ENCODE measurements at places on chromosomes 16 and 17.

DNA sequence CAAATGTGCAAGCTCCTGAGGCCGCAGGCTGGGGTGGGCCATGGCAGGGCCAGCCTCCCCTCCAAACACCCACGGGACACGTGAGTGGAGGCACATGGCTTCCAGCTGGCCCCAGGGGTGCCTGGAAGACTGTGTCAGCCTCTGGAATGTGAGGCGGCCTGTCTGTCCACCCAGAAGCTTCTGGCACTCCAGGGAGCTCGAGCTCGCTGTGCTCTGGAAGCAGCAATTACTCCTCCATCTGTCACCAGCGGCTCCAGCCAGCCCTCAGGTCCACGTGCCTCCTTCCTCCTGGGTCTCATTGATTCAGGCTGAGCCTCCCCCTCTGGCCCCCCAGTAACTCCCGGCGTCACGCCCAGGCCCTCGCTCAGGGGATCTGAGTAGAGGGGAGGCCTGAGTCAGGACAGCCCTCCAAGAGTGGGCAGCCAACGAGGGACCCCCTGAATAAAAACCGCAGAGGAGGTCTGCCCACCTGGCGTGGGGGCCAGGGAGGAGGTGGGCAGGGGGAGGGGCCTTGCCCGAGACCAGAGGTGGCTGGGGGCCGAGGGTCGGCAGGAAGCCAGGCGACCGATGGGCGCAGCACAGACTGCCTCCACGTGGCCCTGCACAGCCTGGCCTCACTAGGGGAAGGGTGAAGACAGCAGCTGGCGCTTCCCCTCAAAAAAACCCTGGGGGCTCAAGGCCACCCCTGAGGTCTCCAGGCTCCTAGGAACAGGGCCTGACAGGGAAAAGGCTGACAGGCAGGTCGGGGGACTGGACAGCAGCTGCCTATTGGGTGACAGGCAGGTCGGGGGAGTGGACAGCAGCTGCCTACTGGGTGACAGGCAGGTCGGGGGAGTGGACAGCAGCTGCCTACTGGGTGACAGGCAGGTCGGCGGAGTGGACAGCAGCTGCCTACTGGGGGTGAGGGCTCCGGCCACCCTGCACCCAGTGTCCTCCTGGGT, 11.9 kb downstream of the PIEZO1 start:
- DNase-seq, result no peak

GRCh38 chr17:65584604-65585521, 23.4 kb upstream of the AXIN2 start:
- DNase-seq, result no peak

DNA sequence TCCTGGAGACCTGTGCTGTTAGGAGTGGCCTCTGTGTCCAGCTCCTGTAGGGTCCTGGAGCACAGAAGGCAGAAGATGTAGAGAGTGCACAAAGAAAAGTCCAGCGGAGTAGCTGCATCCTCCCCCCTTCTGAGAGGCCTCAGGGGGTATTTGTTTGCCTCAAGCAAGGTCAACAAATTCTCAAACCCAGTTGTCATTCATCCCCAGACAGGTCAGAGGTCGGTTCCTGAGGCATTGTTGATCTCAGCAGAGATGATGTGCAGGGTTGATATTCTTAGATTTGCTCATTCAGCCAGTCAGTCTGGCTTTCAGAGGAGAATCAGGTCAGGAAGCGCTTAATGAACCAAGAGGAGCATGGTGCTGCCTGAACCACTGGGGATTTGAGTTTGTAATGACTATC, 8.3 kb upstream of the RBFOX1 start:
- no peak for DNase-seq

DNA sequence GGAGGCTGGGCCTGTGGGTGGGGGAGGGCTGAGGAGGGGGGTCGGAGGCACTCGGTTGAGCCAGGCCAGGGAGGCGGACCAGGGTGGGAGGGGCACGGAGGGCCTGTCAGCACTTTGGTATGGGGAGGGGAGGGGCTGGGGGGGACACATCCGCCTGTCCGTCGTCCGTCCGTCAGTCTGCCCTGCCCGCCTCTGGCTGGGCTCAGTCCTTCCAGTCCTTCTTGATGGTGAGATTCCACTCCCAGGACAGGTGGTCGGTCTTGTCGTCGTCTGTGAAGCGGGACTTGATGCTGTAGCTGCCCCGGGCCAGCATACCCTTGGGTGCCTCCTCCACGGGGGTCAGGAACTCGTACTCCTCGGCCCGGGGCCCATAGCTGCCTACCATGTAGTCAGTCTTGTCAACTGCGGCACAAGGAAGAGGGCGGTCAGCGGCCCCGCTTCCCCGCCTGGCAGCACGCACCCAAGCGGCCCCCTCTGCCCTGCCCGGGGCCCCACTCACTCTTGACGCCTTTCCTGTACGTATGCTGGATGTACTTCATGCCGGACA, 2.4 kb downstream of the ARHGDIA start:
- DNase-seq, result no peak

- DNase-seq, result no peak
Observed at GRCh38 chr17:4490109-4490591, 8.5 kb upstream of the SPNS2 start.

GRCh38 chr17:8701221-8701620, 43.4 kb downstream of the CCDC42 start:
- no peak for DNase-seq

- DNase-seq, result no peak
Observed at GRCh38 chr17:6456914-6457687, 12.8 kb downstream of the PIMREG start.

GRCh38 chr17:27319541-27320221, 25.8 kb downstream of the WSB1 start:
- no peak for DNase-seq

DNA sequence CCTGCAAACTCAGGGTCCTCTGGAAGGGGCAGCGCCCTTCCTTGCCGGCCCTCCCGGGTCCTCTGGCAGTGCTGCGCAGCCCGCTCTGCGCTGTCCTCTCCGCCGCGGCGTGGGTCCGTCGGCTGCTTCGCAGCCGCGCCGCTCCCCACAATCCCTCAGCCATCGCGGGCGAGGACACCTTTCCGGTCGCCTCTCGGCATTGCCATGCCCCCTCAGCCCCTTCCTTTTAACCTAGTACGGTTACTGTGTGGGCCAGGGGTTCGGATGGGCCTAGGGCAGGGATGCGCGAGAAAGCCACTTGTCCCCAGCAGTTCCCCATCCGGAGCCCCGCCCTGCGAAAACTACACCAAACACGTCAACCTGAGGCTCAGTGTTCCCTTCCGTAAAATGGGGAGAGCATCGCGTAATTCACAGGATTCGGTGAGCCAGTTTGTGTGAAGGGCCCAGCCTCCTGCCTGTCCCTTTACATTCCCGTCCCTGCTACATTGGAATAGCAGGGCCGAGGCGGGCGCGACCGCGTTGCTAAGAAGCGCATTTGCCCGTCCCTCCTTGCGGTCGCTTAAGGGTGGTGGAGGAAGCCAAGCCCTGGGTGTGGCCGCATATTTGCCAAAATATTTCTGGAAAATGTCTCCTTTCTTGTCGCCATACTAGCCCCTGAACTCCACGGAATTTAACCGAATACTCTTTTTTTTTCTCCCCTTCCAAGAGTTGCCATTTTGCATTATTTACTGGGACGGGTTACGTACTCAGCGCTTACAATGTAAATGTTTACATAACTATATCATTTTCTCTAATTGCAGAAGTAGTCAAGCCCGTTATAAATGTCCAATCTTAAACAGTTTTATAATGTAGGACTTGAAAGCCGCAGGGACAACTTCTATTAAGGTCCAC, 13.2 kb downstream of the COPZ2 start:
- no peak for DNase-seq

DNA sequence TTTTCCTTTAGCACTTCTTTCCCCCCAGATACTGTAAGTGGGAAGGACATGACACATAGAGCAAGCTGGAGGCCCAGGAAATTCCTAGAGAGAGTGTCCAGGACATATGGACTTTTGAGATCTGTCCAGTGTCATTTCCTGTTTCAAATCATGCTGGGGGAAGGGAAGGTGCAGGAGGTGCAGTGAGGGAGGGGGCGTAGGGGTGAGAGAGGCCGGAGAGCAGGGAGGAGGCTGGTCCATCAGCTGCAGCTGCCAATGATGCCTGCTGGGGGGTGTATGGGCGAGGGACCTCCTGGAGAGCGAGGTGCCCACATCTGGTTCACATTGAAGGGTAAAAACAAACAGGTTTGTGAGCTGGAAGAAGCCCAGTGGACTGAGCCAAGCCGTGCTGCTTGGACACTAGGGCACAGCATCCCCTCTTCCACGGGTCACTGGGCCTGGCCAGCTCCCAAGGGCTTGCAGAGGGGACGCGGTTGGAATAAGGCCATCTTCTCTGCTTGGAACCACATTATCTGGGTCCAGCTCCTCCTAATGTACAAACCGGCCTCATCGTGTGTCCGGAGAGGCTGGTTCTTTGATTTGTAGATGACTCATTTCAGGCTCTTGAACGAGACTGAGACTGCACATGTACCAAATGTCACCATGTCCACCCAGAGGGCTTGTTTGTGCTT, 70.4 kb upstream of the SMURF2 start:
- no peak for DNase-seq

- DNase-seq, result no peak
Observed at GRCh38 chr17:77946900-77947645, 11.4 kb upstream of the TNRC6C start.

DNA sequence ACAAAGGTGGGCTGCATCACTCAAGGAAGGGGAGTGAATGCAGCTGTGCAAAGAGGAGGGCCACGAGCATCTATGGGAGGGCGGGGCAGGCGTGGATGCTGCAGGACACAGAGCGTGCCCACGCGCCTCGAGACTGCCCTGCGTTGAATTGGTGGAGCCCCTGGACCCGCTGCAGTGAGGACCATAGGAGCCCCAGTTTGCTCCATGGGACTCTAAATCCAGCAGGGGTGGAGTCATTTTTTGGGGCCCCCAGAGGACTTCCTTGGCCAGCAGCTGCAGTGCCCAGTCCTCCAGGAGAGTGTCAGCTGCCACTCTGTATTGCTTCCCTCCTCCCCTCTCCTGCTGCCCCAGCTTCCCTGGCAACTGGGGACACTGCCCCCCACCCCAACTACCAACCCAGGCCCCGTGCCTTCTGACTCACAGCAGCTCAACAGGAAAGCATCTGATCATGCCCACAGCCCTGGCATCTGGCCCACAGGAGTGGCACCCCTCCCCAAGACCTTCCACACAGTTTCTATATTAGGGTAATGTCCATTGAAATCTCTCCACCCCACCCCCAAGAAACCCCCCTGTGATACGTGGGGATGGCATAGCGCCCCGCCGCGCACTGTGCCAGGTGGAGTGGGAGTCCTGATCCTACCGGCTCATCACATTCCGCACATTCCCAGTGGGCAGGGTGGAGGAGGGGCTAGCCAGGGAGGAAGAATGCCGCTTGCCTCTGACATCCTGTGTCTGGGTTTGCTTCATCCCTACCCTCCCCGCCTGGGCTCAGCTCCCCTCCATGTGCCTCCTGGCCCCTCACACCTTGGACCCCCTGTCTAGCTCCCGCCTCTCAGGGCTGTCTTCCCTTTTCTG, 27.8 kb upstream of the ITGA3 start:
- DNase-seq, result no peak

DNA sequence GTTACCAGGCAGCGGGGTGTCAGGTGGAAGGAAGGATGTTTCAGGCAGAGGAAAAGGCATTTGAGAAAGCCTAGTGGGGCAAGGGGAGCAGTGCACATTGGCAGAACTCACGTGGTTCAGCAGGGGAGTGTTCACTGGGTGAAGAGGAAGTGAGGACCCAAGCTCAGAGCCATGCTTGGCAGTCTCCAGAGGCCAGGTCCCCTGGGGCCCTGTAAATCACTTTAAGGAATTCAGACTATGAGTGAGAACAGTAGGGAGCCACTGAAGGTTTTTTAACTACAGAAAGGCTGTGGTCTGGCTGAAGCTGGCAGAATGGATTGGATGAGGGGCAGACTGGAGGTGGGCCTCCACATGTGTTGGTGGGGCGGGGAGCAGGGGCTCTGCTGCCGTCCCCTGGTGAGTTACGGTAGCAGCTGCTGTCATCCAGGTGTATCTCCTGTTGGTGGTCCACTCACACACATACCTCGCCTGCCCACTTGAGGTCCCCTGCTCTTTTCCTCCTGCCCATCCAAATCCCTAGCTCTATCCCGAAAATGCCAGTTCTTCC, 5.1 kb downstream of the CLEC16A start:
- no peak for DNase-seq

- DNase-seq, result no peak
Observed at GRCh38 chr17:46773676-46774075, 44.8 kb downstream of the WNT3 start.

DNA sequence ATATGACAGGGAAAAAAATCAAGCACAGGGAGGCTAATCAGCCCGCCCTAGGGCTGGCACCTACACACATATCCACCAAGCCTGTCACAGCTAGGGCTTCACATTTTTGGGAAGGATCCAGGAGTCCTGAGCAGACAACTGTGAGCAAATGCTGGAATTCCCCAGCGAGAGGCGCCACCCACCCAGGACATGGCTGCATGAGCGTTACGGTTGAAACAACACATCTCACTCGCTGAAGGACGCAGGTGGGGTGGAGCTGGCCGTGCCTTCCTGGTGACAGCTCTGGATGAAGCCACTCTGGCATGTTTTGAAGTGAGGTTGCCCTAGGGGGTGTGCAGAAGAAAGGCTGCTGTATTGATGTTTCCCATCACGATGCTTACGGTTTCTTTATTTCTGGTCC, 315.1 kb upstream of the EEF2KMT start:
- no peak for DNase-seq

DNA sequence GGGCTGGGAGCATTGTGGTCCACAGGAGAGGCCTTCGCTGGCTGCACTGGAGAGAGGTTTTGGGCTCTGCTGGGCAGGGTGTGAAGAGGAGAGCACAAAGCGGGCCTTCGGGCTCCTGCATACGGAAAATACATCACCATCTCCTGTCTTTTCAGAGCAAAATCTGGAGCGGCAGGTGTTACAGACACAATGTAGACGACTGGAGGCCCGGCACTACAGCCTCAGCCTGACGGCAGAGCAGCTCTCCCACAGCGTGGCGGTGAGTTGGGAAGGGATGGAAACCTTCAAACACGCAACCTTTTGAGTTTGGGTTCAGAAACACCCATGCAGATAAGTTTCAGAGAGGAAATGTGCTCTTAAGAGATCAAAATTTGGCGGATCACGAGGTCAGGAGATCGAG, 17.9 kb downstream of the GINS2 start:
- no peak for DNase-seq

DNA sequence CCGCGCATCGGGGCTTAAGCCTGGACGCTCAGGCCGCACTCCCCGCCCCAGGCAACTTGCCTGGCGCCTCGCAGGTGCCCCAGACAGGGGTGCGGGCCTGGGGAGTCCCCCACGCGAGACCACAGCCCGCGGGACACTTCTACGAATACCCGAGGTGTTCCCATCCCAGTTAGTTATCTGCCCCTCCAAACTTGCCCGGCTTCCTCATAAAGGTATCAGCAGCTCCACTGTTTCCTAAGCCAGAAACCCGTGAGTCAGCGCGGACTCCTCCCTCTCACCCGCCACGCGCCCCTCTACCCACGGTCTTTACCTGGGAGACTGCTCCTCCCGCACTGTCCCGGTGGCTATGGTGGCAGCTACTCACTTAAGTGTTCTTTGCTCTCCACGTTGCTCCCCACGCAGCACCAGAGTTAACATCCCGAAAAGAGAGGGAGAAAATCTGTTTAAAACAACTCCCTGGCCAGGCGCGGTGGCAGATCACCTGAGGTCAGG, 1.0 kb upstream of the CREBBP start:
- no peak for DNase-seq

DNA sequence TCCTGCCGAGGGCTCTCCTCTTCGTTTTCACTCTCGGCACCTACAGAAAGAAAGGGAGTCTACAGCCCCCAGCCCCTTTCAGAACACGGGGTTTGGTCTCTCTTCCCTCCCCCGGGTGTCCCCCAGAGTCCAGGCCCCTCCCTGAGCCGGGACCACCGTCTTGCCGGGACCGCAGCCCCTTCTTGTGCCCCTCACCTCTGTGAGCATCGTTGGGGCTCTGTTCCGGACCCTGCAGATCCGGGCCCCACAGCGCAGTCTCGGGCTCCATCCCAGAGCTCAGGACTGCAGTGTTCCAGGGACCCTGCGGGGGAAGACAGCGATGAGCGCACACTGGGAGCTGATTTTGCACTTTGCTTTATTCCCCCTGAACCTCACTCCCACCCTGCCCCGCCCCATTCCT, 2.8 kb downstream of the ZNF629 start:
- DNase-seq, result no peak
